ENCODE measurements at places on chromosomes 1 and 21.

DNA sequence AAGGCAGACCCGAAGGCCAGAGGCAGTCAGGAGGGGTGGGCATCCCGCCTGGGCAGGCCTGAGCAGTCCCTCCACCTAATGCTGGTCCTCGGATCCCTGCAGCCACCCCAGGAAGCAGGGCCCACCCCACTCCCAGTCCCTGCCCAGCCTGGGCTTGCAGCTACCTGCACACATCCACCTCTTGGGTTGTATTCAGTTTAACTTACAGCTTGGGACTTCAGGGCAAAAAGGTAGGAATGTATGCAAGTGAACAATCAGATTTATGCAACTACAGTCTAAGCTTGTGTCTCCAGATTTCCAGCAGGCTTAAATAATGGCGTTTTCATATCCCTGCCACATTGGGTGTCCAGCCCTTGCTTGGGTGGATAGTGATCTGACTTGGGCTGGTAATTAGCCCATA lies 17.4 kb downstream of the LDLRAP1 start:
- no peak for DNase-seq

DNA sequence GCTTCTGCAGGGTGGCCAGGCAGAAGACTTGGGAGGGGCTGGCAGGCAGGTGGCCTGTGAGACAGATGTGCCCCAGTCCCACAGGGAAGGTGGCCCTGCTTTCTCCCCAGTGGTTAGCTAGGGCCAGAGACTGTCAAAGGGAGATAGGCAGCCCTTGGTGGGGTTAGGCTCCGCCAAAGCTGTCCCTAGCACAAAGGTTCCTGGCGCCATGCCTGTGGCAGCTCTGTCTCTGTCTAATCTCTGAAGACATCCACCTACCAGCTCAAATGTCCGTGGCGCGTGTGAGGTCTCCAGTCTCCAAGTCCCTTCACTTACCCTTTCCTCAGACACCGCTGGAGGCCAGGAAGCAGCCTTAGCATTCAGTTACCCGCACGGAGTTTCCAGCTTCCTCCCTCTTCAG lies 17.7 kb downstream of the TCP10L start:
- no peak for DNase-seq

- DNase-seq: no peak
Observed at GRCh38 chr1:21865943-21866706, 54.1 kb downstream of the LDLRAD2 start.

DNA sequence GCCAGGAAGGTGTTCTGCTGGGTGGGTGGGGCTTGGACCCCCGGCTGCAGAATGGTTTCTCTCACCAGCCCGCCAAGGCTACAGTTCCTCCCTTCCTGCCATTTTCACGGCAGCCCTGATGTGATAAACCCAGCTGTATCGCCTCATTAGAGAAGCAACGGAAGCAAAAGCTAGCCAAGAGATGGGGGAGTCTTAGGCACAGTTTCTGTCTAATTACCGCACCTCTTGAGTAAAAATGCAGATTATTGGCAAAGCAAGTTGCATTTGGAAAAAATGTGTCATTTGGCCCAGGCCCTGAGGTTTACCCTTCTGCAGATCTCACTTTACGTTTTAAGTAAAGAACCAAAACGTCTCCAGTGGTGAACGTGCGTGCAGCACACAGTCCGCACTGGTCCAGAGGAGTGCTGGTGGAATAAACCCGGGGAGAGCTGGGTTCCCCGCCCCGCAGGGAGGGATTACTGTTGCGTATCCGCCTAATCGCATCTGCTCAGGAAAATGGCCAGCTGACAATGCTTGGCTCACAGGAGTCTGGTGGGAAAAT lies 109.9 kb downstream of the GALNT2 start:
- peak; percentile 49 for DNase-seq

GRCh38 chr1:44380666-44381177 lies 24.3 kb upstream of the RNF220 start:
- no peak for DNase-seq

- DNase-seq: no peak
Observed at GRCh38 chr1:17599954-17600300, 60.4 kb downstream of the ARHGEF10L start.

DNA sequence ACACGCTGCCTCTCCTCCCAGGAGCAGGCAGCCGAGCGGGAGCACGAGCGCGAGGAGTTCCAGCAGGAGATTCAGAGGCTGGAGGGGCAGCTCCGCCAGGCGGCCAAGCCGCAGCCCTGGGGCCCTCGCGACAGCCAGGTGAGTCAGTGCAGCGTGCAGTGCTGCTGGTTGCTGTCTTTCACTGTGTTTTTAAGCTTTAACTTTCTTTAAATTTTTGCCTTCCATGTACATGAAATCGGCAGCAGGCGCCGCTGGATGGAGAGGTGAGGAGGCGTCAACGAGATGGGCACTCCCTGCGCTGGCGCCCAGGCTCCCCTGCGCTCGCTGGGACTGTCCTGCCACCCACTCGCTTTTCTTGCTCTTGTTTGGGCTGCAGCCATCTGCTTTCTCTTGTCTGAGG lies 60.7 kb upstream of the DIP2A start:
- DNase-seq: no peak

GRCh38 chr21:39655589-39655988 lies 42.8 kb downstream of the B3GALT5 start:
- DNase-seq: no peak

DNA sequence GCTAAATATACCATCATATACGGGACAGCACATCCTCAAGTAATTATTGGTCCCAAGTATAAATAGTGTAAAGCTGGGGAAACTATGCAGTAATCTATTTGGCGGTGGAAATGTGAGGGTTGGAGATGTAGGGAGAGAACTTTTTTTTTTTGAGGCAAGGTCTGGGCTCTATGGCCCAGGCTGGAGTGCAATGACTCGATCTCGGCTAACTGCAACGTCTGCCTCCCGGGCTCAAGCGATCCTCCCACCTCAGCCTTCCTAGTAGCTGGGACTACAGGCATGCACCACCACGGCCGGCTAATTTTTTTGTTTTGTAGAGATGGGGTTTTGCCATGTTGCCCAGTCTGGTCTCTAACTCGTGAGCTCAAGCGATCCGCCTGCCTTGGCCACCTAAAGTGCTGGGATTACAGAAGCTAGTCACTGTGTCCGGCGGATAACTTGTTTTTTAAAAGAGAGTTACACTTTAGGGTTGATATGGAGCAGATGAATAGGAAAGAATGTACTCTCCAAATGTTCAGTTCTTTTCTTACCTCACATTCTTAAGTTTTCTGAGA lies 1.9 kb downstream of the IFT25 start:
- DNase-seq: no peak

DNA sequence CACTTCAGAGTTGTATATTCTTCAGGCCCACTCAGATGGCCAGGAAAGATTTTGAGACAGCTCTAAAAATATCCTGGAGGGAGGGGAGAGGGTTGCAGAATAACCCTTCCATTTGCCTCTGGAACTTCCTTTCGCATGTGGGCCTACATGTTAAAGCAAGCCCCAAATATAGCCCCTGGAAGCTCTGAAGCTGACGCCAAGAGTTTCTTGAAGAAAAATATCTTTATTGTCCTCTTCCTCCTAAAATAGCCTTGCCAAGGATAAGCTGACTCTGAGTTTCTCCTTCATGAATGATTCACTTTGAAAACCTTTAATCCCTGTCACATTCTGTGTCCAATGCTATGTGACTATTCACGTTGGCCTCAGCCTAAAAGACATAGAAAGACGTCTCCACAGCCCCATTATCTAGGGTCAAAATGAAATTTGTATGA lies 6.4 kb downstream of the C1orf116 start:
- no peak for DNase-seq

- no peak for DNase-seq
Observed at GRCh38 chr1:21630571-21631343, 38.4 kb downstream of the RAP1GAP start.

DNA sequence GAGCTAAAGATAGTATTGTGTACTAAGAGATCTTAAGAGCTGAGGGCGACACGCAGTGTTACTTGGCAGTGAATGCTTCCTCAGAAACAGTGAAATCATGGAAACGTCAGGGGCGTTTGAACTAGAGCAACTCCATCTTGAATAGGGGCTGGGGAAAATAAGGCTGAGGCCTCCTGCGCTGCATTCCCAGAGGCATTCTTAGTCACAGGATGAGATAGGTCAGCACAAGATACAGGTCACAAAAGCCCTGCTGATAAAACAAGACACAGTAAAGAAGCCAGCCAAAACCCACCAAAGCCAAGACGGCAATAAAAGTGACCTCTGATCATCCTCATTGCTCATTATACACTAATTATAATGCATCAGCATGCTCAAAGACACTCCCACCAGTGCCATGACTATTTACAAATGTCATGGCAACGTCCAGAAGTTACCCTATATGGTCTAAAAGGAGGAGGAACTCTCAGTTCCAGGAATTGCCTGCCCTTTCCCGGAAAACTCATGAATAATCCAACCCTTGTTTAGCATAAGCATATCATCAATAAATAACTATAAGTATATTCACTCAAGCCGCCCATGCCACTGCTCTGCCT lies 37.5 kb upstream of the FMN2 start:
- no peak for DNase-seq

DNA sequence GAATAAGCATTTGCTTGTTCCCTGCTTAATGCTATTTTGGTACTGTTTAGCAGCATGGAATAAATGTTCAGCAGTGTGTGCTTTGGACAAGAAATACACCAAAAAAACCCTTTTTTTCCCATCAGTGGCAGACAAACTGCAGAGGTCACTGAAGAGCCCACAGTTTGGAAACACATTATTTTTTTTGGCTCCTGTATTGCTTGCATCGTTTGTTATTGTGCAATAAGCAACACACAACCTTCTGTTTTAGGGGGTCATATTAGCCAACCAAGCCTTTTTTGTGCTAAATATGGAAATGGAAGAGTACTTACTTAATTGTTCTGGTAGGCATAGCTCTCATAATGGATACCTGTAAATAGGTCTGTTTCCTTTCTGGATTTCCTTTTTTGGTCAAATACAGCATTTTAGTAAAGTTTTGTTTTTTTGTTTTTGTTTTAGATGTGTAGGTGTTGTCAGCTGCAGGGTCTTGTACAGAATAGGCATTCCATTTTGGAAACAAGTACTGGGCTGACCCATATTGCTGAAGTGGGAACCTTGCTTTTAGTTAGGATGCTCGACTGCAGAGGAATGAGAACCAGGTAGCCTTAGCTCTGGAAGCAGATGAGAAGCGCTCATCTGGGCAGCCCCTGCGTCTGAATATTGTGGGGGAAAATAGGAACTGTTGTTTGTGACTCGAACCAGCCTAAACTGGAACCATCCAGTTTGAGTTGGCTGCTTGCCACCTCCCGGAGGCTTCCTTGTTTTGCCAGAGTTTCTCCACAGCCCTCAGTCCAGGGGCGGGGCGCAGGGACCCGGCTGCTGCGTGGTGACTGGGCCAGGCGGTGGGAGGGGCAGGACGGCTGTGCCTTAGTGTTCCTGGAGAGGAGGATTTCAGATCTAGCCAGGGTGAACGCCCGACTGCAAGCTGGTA lies 38.4 kb downstream of the SPEN start:
- DNase-seq: peak; percentile 96

DNA sequence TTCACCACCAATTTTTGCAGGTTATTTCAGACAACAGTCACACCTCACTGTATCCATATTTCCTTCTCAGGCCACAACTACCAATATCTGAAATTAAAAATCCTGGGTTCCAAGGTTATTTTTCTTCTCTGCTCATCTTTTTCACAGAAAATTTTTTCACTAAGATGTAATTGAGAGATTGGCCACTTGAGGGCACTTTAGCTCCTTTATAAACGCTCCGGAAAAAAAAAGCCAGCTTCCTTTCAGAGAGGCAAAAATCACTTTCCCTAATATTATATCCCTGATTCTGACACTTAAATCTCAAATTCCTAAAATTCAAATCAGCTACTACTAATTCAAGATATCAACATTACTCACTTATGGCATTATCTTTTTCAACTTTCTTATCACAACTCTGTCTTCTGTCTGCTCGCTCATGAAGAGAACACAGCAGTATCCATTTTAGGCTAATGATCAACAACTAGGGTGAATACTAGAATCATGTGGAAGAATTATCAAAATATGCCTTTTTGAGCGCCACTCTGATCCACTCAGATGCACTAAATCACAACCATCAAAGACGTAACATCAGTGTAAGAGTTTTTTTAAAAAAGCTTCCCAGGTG lies 101.4 kb upstream of the RGS1 start:
- DNase-seq: no peak

- no peak for DNase-seq
Observed at GRCh38 chr1:60311838-60312237, 238.3 kb upstream of the C1orf87 start.

DNA sequence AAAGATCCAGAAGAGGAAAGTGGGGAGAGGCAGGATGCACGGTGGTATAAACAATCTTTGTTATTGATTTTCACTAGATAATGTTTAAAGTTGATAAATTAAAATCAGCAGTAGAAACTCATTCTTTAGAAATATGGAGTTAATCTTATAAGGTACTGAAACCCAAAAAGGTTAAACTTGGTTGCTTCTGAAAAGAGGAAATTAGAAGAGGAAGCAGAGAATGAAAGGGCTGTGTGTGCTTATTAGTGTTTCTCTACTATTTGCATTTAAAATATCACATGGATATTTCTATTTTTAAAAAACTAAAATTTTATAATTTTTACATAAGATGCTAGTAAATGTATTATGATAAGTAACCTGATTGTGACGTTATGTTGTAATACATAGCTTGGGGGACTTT lies 24.4 kb downstream of the C1orf141 start:
- DNase-seq: no peak

- no peak for DNase-seq
Observed at GRCh38 chr1:16396591-16396990, 29.5 kb downstream of the SZRD1 start.

DNA sequence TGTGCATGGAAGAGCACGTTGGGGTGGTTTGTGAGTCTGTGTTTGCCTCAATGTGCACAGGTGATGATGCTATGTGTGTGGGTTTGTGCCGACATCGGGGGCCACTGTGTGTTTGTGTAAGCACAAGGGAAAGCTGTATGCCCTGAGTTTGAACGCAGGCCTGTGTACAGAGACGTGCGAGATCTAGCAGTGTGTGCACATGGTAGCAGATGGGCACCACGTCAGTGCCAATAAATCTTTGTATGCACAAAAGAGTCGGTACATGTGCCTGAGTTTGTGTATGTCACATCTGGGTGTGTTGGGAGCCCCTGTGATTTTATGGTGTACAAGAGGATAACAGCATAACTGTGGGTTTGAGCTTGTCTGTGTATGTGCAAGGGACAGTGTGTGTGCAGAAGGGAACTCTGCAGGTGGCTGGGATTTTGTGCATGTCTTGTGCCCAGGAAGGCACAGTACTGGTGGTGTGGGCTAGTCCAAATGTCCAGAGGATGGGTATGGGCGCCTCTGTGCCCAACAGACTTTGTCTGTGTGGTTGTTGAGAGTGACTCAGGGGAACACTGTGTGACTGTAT lies 32.0 kb upstream of the WASF2 start:
- DNase-seq: no peak

DNA sequence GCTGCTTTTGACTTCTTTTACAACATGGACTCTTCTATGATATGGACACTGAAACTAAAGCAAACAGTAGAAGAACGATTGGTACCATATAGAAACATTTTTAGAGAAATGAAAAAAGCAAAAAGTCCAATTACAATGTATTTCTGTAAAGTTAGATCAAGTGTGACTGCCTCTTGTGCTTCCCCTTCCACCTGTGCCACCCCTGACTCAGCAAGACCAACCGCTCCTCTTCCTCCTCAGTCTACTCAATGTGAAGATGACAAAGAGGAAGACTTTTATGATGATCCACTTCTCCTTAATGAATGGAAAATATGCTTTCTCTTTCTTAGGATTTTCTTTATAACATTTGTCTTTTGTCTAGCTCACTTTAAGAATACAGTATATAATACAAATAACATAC lies 66.9 kb downstream of the PHTF1 start:
- DNase-seq: no peak

- DNase-seq: no peak
Observed at GRCh38 chr21:34223376-34223775, 140.4 kb upstream of the KCNE2 start.
